Adipocyte (in vitro differentiated cells): ENCODE measurements at places on chromosomes 6 and 20.

DNA sequence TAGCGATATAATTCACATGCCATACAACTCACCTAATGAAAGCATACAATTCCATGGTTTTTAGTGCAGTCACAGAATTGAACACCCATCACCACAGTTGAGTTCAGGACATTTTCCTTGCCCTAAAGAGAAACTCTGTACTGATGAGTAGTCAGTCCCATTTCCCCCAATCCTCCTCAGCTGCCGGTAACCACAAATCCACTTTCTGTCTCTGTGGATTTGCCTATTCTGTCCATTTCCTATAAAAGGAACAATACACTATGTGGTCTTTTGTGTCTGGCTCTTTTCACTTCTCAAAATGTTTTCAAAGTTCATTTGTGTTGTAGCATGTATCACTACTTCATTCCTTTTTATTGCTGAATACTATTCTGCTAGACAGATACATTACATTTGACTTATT, 67.9 kb upstream of the TGM3 start:
- DNase-seq: no peak

- DNase-seq: no peak
Measured at GRCh38 chr6:88119769-88120168, 46.4 kb downstream of the CNR1 start.

DNA sequence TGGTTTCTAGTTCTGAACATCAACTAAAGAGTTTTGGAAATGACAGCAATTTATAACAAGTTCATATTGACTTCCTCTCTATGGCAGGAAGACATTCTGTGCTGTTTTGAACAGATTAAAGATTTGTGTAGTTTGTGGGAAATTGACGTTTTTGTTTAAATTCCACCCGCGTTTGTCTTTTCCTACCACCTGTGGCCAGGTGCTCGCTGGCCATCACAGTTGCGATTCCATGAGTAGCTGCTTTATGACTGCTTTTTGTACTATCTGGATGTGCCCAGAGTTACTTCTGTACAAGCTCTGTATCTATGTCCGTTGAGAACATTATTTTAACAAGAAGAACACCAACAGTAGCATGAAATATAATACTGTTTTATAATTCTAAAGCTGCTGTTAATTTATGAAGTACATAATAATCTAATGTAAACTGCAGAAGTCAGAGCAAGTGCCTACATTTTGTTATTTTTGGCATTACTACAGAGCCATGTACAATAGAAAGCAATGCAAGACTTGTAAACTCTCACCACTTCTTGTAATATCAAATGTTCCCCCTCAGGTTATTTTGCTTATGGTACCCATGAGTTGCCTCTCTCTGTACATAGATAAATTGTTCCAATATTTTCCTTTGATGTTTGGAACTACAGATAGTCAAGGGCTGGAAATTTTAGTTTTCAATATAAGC, 33.5 kb downstream of the ZBTB2 start:
- no peak for DNase-seq

GRCh38 chr6:170462366-170463020, 90.6 kb downstream of the PSMB1 start:
- DNase-seq: no peak

- DNase-seq: no peak
Measured at GRCh38 chr6:166032366-166033200, 135.1 kb downstream of the TBXT start.

DNA sequence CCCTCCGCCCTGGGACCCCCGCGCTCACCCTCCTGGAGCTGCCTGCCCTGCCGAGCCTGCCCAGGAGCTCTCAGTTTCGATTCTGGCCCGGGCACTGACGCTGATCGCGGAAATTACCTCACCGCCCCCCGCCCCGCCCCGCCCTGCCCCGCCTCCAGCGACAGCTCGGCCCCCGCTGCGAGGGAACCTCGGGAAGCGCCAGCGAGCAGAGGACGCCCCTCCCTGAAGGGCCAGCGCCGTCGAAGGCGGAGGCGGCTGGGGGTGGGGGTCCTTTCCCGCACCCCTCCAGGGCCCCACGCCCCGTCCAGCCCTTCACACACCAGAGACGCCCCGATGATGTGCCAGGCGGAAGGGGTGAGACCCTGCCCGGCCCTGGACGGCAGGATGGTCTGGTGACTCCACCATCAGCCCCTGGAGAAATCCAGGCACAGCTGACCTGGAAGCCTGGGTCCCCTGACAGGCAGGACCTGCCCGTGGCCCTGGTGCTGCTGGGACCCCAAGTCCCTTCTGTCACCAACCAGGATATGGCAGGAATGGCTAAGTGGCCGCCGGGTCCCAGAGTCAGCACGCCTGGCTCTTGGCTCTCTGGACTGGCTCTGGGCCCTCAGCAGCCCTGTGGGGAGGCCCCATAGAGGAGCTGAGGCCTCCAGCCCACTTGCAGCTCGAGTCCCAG, at the start of gene HELZ2:
Gene HELZ2 (minus strand): TSS at position 84 of the 673 bp plus-strand sequence. CDS start 1,854 bp downstream, outside the sequence.
- DNase-seq: peak; percentile 91

DNA sequence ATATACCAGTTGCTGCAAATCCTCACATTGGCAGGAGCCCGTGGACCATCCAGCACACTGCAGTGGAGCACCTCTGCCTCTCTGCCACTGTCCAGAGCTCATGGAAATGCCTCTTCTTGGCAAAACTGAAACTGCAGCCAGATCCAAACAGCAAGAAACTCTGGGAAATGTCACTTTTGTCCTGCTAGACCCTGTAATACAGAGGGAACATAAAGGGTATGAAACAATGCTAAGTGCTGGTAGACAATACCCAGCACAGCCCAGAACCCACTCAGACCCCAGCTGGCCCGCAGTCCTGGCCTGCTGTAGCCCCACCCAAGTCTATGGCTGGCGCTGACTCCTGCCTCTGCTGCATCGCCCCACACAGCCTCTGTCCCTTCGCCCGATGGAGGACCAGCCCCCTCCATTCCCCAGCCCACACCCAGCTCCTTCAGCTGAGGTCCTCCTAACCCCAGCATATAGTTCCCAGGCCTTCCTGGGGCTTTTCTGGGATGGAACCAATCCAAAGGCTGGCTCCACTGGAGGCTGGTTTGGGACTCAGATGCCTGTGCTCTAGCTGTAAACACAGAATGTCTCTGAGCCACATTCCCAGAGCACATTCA, 242.5 kb downstream of the LRFN2 start:
- DNase-seq: no peak

DNA sequence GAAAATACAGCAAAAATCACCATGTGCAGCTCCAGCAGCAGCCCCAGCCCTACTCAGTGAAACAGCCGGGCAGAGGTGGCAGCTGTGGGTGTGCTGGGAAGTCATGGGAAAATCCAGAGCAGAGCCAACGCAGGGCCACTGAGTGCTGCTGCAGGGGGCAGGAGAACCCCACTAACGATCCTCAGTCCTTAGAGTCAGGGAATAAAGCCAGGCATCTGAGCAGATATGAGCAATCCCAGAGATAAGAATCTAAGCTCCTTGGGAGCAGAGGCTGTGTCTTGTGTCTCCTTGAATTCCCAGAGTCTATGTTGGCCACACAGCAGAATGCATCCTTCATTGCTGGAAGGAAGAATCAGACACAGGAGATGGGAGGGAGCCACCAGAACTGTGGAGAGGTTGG, 493.1 kb upstream of the MAP3K7 start:
- no peak for DNase-seq

GRCh38 chr6:61592238-61592637, 693.8 kb downstream of the KHDRBS2 start:
- no peak for DNase-seq

DNA sequence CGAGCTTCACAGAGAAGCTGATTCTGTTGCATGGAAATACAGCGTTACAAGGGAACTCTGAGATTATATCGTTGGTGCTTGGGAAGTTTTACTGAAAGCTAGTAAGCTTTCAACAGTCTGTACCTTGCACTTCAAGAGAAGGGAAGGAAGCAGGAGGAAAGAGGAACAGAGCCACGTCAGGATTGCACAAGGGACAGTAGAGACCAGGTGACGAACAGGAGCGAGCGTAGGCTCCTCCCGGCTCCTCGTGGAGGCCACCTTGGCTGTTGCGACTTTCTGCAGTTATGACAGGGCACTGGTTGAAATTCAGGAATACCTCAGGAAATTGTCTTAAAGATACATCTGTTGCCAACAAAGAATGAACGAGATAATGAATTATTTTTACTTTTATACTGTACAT, 18.8 kb downstream of the RTF2 start:
- DNase-seq: no peak

GRCh38 chr20:29079769-29080690, 2177.4 kb upstream of the DEFB115 start:
- no peak for DNase-seq

DNA sequence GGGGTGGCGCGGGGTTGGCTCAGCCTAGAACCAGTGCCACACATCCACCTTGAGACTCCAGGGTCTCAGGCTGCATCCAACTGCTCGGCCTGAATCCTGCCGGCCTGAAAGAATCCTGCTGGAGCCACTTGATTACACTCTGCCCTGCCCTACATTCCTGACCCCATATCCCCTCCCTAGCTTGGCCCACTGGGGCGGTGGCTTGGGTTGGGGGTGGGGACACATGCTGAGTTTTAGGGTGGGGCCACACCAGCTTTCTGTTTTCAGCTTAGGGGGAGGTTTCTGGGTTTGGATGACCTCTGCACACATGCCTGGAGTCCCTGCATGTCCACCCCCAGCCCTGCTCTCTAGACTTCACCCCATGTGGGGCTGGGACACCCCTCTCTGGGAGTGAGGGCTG, 6.8 kb downstream of the ITPR3 start:
- DNase-seq: no peak

GRCh38 chr6:159836718-159837490, 36.8 kb downstream of the PNLDC1 start:
- no peak for DNase-seq

DNA sequence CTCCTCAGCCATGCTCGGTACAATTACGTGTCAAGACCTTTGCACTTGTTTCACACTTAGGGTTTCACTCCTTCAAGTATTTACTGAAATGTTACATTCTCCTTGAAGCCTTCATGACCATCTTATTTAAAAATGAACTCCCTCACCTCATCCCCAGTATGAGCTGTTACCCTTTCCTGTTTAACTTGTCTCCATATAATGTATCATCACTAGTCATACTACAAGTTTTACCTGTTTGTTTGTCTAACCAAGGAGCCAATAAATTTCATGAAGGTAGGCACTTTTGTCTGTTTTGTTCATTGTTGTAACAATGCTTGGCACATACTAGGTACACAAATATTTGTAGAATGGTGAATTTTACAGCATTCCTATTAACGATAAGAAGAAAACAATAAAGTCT, 46.1 kb upstream of the MTRF1L start:
- DNase-seq: no peak

DNA sequence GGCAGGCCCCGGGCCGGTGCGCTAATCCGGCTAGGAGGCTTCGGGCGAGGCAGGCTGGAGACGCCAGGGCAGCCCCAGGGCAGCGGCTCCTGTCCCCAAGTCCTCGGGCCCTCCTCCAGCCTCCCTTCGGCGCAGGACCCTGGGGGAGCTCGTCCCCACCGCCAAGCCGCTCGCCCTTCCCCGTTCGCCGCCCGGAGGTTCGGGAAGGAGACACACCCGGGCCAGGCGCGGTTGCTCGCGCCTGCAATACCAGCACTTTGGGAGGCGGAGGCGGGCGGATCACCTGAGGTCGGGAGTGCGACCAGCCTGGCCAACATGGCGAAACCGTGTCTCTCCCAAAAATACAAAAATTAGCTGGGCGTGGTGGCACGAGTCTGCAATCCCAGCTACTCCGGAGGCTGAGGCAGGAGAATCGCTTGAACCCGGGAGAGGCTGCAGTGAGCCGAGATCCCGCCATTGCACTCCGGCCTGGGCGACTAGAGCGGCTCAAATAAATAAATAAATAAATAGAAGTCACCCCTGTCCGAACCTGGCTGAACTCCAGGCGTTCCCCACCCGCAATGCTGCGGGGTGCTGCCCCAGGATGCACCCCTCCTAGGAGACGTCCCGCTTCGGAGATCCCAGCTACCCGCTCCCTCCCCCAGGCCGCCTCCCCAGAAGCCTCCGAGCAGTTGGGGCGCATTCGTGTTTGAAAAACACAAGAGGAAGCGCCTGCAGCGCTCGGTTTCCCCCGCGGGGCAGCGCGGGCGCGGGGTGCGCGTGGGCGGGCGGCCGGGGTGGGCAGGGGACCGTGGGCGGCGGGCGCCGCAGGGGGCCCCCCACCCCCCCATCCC, 27.5 kb downstream of the SERPINB9 start:
- DNase-seq: peak; percentile 18

DNA sequence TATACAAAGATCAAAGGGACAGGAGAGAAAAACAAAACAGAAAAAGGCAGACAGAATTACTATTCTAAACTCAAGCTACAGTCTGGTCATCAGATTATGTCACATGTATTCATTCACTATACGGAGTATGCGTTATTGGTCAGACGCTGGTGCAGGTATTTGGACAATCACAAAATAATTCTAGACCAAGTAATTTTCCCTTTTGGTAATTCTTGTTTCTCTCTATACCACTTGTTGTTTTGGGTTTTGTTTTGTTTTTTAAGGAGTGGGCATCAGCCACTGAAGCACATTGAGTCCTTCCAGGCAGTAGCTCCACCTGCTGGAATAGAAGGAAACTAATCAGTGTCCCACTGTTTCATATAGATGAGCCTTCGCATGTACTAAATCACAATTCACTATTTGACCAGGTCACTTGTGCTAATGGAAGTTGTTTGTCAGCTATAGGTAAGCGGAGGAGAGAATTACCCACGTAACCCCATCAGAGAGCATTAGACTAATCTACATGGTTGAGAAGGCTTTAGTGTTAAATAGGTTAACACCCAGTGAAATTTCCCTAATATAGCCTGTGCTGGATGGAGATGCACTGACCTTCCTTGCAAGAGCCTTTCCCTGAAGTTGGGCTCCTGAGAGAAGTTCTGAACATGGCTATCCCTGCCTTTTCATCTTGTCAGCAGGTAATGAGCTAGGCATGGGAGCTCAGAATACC, 77.9 kb downstream of the TNFAIP3 start:
- peak; percentile 81 for DNase-seq

DNA sequence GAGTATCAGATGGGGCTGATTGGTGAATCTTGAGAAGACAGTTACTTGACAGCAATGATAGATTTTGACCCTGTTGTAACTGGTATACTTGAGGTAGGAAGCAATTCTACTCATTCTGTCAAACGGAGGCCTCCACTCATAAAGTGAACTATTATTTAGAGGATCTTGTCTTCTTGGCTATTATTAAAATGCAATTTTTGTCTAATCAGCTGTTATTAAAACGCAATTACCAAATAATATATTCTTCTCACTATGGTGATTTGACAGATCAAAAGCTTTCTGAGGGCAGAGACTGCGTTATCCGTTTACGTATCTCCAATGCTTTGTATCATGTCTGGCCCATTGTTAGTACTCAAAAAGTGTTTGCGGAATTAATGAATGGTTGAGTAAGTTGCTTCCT, 120.7 kb downstream of the MACROD2 start:
- DNase-seq: no peak

DNA sequence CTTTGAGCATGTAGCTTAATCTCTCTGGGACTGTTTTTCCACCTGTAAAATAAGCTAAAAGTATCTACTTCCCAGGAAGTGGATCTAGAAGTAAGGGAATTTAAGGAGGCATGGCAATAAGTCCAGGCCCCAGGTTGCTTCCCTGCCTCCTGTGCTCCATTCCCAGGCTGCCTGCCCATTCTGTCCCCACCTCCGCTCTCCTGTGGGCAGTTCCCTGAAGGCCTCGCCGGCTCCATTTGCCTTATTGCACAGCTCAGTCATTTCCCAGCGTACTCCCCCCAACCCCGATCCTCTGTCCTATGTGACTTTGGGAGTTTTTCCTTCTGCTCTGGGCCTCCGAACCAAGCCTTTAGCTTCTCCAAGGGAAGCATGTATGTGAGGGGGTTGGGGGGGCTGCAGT, 4.6 kb downstream of the SLC29A1 start:
- DNase-seq: no peak
